ENCODE measurements at places on chromosomes 2 and 18.

DNA sequence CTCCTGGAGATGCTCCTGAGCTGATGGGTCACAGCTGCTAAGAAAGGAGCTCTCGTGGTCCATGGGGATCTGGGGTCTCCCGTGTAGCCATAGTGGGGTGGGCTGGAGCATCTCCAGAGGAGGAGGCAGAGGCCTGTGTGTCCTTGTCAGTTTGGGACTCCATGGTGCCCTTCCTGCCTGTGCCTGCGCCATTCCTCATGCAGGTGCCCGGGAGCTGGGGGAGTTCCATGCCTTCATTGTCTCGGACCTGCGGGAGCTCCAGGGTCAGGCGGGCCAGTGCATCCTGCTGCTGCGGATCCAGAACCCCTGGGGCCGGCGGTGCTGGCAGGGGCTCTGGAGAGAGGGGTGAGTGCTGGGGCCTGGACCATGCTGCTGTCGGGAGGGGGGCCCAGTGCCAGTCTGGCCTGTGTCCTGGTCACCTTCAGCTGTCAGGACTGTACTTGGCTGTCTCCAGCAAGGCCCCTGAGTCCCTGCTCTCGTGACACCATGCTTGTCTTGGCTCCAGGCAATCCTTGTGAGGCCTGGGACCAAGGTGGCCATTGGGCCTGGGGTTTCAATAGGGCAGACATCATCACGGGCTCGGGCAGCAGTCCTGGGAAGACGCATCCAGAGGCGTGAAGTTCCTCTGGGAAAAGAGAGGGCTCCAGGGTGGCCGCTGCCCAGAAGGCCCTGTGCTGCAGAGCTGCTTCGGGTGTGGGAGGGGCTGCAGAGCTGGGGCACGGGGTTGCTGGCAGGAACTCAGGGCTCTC lies 7.3 kb downstream of the CAPN10 start:
- DNase-seq: no peak

GRCh38 chr2:26442707-26443106 lies 35.2 kb downstream of the OTOF start:
- no peak for DNase-seq

DNA sequence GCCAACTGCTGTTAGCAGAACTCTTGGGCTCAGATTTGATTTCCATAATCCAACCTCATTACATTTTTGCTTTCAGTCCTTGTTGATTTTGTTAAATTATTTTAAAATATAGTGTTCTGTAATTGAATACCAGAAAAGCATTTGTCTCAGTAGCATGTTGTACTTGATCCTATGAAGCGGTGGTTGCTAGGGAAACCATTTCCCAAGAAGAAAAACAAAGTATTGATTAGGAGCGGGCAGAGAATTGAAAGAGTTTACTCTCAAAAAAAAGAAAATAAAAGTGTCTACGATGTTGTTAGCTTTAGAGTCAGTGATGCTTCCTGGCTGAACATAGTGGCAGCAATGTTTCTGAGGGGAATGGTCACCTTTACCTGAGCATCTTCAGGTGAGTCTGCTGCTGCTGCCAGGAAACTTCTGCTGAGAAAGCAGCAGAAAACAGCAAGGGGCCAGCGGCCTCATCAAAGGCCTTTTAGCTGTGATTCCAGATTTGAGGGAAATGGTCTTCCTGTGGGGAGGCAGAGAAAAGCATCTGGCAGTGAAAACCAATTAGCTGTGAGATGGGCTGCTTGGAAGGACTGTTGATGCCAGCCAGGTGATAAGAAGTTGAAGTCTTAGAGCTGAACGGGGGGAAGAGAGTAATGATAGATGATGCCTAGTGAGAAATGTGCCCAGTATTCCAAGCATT lies 37.1 kb downstream of the CRIM1 start:
- no peak for DNase-seq

GRCh38 chr2:59076079-59076619 lies 835.0 kb upstream of the FANCL start:
- no peak for DNase-seq

GRCh38 chr2:96914332-96914731 lies 44.5 kb upstream of the SEMA4C start:
- no peak for DNase-seq

DNA sequence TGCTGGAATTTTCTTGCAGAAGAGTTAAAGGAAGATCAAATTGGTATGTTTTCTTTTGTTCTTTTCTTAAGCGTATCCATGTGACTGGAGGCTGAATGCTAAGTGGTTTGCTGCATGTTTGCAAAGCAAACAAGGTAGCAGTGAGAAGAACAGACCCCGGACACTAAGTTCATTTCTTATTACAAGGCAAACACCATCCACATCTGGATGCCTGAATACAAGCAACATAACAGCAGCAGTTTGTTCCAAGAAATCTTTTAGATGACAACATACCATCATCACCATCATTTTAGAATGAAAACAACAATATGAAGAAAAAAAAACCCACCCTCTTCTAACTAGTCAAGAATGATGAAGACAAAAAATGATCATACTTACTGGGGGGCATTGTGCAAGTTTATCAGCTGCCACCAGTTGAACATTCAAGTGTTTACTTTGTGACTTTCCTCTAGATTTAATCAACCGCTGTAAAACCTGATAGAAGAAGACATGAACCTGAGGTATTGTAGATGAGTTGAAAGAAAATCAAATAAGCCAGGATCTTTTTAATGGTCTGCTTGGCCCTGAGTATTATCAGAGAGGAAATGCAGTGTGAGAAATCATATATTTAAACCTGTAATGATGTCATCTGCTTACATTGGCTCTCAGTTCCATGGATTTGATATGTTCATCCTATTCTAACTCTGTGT lies 25.0 kb upstream of the ARL5A start:
- DNase-seq: no peak

GRCh38 chr2:237256887-237257286 lies 157.1 kb downstream of the COL6A3 start:
- DNase-seq: no peak

- DNase-seq: no peak
Observed at GRCh38 chr18:48417985-48418384, 8.8 kb upstream of the ZBTB7C start.

DNA sequence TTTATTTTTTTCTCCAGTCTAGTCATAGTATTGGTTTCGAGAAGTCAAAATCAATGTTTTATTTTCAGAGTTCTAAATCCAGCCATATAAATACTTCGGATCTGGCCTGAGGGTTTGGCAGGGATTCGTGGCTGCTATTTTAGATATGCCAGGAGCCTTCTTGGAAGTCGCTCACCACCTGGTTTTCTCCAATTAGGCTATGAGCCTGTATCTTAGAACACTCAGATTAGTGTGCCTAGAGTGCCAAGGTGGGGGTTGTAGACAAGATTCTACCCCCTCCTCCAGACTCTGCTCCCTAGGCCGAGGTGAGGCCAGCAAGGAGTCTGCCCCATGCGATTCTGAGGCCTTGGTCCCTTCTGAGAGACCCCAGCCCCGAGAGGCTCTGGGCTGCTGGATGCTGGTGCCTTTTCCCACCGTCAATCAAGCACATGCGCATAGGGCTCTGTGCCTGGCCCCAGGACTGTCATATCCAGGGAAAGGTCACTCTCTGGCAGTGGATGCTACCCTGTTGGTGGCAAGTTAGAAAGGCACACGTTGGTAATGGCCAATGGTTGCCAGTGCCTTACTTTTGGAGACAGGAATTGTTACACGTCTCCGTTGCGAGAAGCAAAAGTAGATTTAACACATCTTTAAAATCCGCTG lies 197.1 kb downstream of the AGAP1 start:
- DNase-seq: no peak

DNA sequence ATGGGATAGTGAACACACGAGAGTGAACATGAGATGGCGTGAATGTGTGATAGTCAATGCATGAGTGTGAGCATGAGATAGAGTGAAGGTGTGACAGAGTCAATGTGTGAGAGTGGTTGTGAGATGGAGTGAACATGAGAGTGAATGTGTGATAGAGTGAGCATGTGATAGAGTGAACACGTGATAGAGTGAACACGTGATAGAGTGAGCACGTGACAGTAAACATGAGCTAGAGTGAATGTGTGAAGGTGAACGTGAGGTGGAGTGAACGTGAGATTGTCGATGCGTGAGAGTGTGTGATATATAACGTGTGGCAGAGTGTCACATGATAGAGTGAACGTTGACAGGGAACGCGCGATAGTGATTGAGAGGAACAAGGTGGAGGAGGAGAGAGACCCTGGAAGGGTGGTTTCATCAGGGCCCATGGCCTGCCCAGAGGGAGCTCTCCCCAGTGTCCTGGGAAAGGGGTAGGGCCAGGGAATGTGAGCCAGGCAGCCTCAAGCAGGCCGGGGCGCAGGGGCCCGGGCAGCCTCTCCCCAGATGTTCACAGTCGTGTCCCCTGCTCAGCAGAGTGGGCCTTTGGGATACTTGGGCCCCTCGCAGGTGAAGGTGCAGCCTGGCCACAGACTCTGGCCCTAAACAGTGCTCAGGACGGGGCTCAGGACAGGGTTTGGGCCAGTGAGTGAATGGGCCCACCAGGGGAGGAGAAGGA lies 516.9 kb downstream of the EIPR1 start:
- no peak for DNase-seq

DNA sequence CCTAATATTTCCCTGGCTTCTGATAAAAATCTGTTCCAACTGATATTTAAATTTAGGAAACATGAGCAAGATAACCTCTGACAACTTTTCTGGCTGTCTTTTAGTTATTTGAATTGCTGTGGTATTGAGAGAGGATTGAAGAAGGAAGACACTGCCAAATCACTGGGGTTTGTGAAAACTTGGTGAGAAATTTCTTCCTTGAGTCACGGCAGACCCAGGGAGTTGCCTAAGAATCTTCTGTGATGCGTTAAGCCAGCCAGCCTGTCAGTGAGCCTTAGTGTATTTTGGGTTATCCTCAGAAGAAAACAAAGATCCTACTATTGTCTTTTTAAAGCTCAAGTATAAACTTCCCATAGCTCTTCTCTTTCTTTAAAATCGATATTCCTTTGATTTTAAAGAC lies 17.5 kb upstream of the DOK6 start:
- no peak for DNase-seq

GRCh38 chr2:219296631-219297391 lies 12.4 kb downstream of the PTPRN start:
- DNase-seq: no peak

DNA sequence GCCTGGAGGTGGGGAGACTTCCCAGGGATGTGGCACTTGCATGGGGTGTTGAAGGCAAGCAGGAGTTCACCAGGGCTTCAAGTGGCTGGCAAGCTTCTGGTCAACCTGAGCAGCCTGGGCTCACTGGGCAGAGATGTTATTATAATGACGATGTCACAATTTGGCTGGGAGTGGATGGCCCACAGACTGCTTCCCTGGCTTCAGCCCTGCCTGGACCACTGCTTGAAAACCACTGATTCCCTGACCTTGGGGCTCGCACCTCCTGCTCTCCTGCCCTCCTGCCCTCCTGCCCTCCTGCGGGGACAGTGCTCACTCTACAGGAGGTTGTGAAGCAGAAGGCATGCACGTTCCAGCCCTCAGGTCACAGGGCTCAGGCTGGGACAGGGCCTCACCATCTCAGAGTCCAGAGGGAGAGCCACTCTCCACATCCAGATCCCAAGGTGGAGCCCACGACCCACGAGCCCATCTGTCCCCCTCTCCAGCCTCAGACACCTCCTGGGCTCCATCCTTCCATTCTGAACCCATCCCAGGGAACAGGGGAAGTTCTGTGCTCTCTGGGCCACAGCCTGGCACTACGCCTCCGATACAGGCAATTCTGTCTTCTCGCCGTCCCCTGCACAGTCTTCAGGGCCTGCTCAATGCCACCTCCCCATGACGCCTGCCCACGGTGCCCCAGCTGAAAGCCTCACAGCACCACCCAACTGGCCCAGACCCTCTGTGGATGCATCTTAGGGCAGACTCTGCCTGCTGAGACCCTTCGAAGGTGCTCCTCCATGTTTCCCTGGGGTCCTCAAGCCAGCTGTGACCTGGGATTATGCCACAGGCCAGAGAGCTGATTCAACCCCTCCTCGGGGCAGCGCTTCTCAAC lies 241.6 kb upstream of the RAB6C start:
- DNase-seq: no peak

GRCh38 chr2:232293191-232293590 lies 85.4 kb upstream of the ALPP start:
- no peak for DNase-seq
